ENCODE measurements at places on chromosomes 4 and X. TPM values are rescaled to one million over a fixed set of nuclear protein-coding genes. Genes with fewer than 3 reads are reported as not detected.

DNA sequence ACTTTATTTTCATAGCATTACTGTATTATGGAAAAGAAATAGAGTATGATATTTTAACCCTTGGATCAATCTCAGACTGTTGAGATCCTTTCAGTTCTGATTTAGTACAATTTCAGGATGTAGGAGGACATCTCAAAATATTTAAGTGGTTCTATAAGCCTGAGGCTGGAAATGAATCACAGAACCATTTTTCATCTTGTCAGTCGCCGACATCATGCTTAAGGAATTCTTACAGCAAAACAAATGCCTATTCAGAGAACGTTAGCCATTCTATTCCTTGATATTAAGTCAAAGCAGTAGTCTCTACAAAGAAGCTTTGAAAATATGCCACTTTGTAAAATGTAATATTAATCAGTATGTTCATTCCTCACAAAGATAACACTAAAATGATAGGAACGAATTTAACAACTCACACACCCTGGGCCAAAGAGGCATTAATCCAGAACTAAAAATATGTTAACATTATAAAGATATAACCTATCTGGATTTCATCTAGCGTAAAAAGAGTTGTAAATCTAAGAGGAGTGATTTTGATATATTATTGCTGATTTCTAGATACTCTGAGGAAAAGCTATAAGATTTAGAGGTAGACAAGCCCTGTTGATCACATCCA is 152.0 kb downstream of the GASK1B start:
- DNase-seq: no peak

- no peak for DNase-seq
Measured at GRCh38 chr4:154616287-154616686, 3.8 kb upstream of the FGG start.

DNA sequence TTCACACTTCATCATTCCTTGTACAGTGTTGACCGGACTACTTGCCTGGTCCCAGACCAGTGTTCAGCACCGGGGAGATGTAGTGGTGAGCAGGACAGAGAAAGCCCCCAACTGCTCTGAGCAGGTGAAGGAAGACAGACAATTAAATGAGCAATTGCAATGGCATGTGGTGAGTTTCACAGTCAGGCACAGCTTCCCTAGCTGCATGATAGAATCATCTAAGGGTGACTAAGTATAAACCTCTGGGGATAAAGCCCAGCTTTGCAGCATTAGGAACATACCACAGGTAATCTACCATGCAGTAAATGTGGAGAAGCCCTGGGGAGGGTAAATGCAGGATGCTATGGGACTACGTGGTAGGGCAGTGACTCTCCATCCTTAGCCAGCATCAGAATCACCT is 47.8 kb downstream of the TMA16 start:
- no peak for DNase-seq

GRCh38 chr4:76822303-76822702 is 75.6 kb downstream of the SOWAHB start:
- peak; percentile 41 for DNase-seq

- no peak for DNase-seq
Measured at GRCh38 chrX:152897222-152898131, at the start of gene ZNF185. Gene ZNF185 (plus strand): TSS chrX:152898067. CDS start chrX:152914490, 16,423 bp downstream.

- DNase-seq: no peak
Measured at GRCh38 chr4:151745481-151746231, 15.2 kb downstream of the GATB start.

GRCh38 chrX:71128915-71129765 is 10.7 kb downstream of the MED12 start:
- peak; percentile 58 for DNase-seq

DNA sequence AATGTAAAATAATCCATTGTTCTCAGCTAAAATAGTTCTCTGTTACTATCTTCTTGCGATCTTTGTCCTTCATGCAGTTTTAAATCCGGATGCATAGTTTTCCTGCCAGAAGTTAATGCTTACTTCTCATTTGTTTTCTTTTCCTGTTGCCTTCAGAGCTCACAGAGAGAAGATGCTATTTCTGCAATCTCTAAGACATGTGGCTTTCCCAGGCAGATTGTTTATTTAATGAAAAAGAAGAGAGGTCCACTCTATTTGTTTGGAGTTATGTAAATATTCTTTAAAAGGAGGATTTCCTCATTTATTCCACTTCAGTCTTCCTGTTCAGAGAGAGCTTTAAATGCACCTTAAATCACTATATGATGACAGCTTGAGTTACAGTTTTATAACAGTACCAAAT is 39.3 kb upstream of the HPGD start:
- DNase-seq: no peak

DNA sequence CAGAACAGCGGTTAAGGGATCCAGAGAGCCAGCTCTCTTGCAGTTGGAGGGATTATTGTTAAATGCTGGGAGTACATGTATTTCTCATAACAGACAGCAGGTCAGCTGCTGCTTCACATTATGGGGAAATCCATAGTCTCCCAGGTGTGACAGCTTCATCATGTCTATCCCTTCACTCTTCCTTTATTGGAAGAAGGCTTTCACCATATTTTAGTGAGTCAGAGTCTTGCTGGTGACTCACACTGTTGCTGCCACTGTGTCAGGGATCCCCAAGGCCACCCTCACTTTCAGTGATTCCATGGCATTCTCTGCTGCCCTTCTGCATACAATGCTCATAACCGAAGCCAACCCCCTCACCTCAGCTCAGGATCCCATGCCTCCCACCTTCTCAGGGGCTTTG is 32.9 kb upstream of the PAGE5 start:
- DNase-seq: no peak

- no peak for DNase-seq
Measured at GRCh38 chr4:35175894-35176293, 1068.4 kb downstream of the ARAP2 start.

Gene RNF150
- 2.7 TPM for polyA plus RNA-seq

Gene DRD5
- polyA plus RNA-seq: not detected

Gene MTCP1
- 6.2 TPM for polyA plus RNA-seq

Gene HSFX1
- 0.31 TPM for polyA plus RNA-seq

Gene CD38
- polyA plus RNA-seq: 1.5 TPM

Gene UGT8
- polyA plus RNA-seq: not detected
